ENCODE measurements at places on chromosomes 11 and 22.

DNA sequence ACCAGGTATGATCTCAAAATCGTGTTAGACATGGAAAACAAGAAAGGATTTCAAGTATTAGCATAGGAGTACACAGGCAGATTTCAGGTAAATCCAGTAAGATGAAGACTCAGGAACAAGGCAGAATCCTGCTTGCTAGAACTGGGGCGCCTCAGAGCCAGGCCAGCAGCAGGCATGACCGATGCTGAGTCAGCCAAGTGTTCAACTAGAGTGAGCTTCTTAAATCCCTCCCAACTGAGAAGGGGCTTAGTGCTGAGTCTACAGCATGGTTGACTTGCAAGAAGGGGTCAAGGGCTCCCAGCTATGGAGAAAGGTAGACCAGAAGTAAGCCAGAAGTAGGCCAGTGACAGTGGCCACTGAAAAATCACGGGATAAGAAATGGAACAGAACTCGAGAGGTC is 12.4 kb downstream of the GRAP2 start:
- no peak for DNase-seq

DNA sequence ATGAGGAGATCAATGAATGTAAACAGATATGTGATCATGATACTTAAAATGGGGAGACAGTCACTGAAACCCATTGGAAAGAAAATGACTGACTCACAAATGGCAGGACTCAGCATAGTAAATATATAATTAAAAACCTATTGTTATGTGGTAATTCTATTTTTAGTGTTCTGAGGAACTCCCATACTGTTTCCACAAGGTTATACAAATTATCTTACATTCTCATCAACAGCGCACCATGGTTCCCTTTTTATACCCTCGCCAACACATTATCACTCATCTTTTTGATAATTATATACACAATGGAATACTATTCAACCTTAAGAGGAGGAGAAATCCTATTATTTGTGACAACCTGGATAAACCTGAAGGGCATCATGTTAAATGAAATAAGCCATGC is 17.1 kb downstream of the OR5B21 start:
- DNase-seq: no peak

DNA sequence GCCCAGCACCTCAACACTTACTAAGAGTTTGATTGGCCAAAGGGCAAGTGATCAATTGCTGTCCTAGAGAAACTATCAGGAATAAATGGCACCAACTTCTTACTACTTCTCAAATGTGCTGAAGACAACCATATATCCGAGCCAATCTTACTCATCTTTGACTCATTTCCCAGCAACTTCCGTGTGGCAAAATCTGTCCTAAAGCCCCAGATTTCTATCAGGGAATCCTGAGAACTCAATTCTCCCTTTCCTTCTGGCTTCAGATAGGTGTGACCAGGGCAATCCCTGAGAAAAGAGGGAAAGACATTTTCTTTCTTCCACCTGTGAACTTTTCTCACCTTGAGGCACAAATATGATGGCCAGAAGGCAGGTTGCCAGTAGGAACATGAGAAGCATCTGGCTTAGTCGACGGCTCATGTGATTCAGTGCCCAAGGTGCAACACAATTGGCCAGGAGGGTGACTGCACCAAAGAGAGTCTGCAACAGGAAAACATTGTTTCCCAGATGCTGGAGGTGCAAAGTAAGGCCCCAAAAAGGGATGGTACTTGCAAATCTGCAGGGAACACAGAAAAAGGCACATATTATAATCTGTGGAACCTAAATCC is 21.8 kb upstream of the SLC22A24 start:
- no peak for DNase-seq

DNA sequence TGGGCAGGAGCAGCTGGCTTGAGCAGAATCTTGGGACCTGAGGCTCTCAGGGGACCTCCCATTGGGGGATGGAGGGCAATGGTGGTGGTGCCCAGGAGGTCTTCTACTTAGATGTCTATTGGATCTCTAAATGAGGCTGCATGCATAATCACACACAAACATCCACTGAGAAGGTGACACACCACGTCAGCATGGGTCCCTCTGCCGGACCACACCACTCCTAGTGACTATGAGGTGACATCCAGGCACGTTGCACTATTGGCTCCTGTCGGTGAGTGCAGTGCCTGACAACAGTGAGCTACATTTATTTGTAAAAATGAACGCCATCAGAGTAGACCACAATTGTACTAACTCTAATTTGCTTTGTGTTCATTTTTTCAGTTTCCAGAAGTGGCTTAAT is 2.3 kb upstream of the APOA4 start:
- DNase-seq: no peak

DNA sequence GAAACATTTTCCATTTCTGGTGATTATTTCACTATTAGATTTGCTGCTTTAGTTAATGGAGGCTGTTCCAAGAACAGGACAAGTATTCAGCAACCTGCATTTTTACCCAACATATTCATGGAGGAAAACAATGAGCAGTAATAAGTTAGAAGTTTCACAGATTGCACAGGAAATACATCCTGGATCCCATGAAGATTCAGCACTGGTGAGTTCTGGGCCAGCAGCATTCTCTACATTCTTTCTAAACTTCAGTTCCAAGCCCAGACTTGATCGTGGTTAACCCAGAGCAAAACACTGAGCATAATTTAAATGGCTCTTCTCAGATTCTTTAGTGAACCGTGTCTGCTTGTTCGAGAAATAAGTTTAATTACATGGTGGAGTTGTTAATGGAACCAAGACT is 3.8 kb downstream of the FJX1 start:
- DNase-seq: no peak

DNA sequence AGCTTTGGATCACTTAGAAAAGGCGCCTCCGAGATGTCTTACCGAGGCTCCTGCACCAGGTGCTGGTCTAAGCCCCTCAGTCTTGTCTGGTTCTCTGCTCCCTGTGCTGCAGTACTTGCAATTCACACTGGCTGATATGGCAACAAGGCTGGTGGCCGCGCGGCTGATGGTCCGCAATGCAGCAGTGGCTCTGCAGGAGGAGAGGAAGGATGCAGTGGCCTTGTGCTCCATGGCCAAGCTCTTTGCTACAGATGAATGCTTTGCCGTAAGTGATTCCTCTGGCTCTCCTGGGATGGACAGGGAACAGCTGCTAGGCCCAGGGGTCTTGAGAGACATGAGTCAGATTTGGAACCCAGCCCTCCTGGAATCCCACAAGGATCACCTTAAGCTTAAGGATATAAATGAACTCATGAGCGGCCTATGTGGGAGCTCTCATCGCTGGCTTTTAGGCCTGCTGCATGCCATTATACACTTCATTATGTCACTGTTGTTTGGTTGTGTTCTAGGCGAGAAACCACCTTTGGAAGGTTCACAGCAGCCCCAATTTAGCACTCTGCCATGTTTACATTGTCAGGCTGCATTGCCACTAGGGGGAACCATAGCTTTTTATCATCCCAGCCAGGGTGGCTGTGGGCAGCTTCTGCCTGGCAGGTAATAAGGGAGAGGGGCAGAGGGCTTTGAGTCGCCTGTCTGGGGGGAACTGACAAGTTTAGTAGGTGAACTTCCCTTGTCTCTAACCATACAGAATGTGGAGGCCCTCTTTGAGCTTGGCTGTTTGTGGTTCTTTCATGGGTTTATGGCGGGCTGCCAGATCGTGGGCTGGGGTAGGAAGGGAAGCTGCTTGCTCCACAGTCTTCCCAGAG is 8.5 kb downstream of the ACAD8 start:
- peak; percentile 29 for DNase-seq

GRCh38 chr22:19879246-19879570 is 24.5 kb upstream of the GNB1L start:
- DNase-seq: no peak

DNA sequence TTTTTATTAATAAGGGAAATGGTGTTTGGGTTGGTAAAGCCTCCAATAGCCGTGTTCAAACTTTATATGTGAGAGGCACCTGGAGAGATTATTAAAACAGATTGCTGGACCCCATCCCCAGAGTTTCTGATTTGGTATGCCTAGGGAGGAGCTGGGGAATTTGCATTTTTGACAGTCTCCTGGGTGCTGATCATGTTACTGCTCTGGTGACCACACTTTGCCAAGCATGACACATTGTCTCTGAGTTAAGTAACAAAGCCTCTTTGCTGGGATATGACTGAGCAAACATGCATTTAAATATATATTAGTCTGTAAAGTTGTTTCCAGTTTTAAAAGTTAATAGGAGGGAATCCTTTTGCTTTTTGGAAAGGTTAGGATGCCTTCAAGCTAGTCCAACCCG is 140.4 kb downstream of the NAV2 start:
- DNase-seq: no peak

GRCh38 chr11:31870609-31871309 is 59.6 kb upstream of the PAX6 start:
- DNase-seq: peak; percentile 3

DNA sequence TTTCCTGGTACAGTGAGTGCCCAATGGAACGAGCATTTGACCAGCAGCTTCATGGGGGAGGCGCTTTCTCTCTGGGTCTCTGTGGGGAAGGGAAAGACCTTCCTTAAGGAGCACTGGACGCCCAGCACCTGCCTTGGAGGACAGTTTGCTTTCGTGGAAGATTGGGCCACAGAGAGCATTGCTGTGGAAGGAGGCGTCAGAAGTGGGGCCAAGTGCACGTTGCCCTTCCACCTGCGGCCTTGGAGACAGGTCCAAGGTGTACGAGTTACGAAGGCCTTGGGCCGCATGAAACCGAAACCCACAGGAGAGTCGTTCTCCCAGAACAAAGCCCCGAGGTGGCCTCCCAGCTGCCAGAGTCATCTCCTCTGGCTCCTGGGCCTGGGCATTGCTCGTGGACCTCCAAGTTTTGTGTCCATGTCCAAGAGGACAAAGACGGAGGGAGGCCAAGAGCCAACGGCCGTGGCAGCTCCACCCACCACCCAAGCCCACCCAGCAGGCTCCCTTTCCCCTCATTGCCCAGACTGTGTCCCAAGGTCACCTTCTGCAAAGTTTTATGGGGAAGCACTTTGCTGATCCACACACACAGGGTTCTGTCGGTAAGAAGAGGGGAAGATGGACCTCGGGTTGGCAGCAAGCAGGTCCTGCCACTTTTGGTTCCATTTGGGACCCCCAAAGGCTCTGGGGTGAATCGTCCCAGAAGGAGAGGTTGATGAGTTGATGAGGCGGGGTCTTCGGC is 5.8 kb upstream of the NLRP6 start:
- no peak for DNase-seq

DNA sequence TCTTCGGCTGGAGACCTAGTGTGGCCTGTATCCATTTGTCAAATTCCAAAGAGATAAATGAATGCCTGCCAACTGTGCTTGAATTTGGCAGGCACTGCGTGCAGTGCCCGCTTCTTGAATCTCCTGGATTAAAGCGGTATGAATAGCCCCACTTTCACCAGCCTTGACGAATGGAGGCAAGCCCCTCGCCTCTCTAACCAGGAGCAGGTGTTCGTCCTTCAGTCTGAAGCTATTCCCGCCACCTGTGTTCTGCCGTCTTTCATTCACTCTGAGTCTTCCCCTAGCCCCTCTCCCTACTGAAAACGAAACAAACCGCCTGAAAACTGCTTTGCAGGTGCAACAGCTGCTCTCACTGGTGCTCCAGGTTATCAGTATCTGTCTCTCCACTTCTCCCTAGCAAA is 11.2 kb downstream of the NLRP14 start:
- no peak for DNase-seq

- DNase-seq: no peak
Observed at GRCh38 chr11:73999581-74000306, 9.1 kb downstream of the UCP3 start.

- DNase-seq: peak; percentile 4
Observed at GRCh38 chr11:74570266-74571061, 21.9 kb upstream of the POLD3 start.

- DNase-seq: no peak
Observed at GRCh38 chr11:3213659-3214419, 4.8 kb downstream of the MRGPRG start.

GRCh38 chr11:104118105-104118744 is 45.7 kb downstream of the PDGFD start:
- no peak for DNase-seq

DNA sequence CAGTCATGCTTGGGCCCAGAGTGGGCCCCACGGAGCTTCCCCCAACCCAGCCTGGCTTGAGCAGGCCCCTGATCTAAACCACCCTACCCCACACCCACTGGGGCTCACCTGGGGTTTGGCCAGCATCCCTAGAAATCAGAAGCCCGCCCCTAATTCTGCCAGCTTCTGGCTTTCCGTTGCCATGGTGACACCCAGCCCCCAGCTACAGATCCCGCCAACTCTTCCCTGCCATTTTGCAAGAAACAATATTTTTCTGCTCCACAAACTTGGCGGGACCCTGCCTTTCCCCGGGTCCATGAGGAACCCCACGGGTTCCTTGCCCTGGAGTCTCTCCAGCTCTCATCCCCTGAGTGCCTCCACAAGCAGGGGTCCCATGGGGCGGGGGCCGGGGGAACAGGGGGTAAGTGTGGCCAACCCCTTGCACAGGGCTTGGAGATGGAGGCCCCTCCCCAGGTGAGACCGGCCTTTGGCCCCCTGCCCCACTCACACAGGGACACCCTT is 90.0 kb downstream of the CDKN1C start:
- no peak for DNase-seq

GRCh38 chr11:19241260-19242178 is 774 bp upstream of the E2F8 start:
- DNase-seq: peak; percentile 14

GRCh38 chr11:65208785-65209710 is 27.3 kb downstream of the CAPN1 start:
- DNase-seq: no peak

DNA sequence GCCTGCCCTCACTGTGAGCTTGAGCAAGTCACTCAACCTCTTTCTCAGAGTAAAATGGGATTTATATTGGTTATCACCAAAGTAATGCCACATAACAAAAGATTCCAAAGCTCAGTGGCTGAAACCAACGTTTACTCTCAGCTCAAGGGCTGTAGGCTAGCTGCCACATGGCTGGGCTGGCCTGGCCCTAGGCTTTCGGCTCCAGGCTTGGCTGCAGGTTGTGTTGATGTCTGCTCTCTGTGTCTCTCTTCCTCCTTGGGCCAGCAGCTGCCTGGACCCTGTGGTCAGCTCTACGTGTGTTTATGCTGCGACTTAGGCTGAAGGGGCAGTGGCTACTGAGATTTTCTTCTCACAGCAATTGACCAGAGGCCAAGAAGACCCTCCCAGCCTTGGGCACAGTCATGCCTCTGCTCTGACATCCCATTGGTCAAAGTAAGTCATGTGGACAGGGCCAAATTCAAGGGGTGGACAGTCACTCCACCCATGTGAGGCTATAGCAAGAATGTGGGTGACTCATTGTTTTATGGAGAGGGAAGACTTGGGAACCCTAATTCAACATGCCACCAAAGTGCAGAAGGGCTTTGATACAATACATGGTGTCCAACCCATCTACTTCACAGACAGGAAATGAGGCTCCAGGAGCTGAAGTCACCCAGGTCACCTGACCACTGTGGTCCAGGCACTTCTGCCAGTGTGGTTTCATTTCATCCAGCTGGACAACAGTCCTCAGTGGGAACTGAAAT is 90.6 kb downstream of the TSPAN18 start:
- no peak for DNase-seq

DNA sequence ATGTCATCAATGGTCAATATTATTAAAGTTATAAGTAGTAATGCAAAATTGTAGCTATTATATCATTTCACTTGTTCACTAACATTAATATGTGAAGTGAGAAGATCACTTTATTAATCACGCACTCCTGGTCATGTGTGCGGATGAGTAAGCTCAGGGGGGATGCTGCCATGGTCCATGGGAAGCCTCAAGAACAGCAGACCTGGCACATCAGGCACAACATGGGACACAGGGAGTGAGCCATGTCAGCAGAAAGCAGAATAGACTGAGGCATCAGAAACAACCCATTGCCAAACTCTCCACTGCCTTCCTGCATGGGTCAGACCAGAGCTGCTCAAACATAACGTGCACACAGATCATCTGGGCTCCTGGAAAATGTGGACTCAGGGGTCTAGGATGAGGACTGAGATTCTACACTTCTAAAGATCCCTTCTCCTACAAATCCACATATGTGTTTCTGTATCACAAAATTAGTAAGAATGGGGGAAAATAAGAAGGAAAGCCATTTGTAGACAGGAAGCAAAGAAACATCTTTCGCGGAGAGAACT is 63.8 kb upstream of the VPREB1 start:
- no peak for DNase-seq
